ENCODE measurements at places on chromosomes 1 and 21. TPM values are rescaled to one million over a fixed set of nuclear protein-coding genes. Genes with fewer than 3 reads are reported as not detected.

LYST gene
- total RNA-seq = 9.0 TPM

PCSK9 gene
- 0.11 TPM for total RNA-seq

POU2F1 gene
- 3.4 TPM for total RNA-seq

ITLN2 gene
- not detected for total RNA-seq

OLFML2B gene
- 1.4 TPM for total RNA-seq

USH2A gene
- under 0.01 TPM for total RNA-seq

OR2T5 gene
- not detected for total RNA-seq

TMEM200B gene
- total RNA-seq = 20.4 TPM

BSND gene
- total RNA-seq = not detected

KRTCAP2 gene
- 92.7 TPM for total RNA-seq

CHIA gene
- total RNA-seq = not detected

VTCN1 gene
- not detected for total RNA-seq

LAMB3 gene
- 6.8 TPM for total RNA-seq

S100A7 gene
- total RNA-seq = not detected

SLFNL1 gene
- total RNA-seq = not detected

EDEM3 gene
- 38.6 TPM for total RNA-seq

F3 gene
- 93.7 TPM for total RNA-seq

ANP32E gene
- total RNA-seq = 14.4 TPM

GPR161 gene
- total RNA-seq = 9.0 TPM

GPX7 gene
- 44.7 TPM for total RNA-seq

GPR52 gene
- not detected for total RNA-seq

SYTL1 gene
- not detected for total RNA-seq

PODN gene
- total RNA-seq = 54.8 TPM

BSDC1 gene
- total RNA-seq = 83.8 TPM

GJA4 gene
- total RNA-seq = not detected

IFI16 gene
- 36.4 TPM for total RNA-seq

KRTAP7-1 gene
- total RNA-seq = not detected

TTF2 gene
- 3.0 TPM for total RNA-seq

RBP7 gene
- not detected for total RNA-seq

TAS1R1 gene
- not detected for total RNA-seq

All from GM23248 (cell line).